ENCODE measurements at places on chromosomes 12 and 14.

GRCh38 chr14:70646705-70647104 lies 5.0 kb downstream of the TTC9 start:
- no peak for DNase-seq

- DNase-seq, result no peak
These were observed 250.5 kb upstream of the SOX5 start for GRCh38 chr12:24200010-24200409.

DNA sequence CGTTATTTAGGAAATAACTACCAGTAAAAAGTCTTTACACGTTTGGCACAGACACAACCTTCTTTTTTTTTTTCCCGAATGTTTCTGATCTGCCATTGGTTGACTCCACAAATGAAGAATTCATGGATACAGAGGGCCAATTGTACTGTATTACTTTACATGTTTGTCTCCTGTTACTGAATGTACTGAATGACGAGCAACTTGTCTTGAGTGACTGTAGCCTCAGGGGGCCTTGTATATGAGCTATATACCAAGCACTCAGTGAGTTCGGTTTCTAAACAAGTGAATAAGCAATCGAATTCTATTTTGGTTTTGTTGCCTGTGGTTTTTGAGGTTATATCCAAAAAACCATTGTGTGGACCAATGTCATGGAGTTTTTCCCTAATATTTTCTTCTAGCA lies 480.0 kb upstream of the SYT1 start:
- DNase-seq, result no peak

GRCh38 chr12:123743002-123743401 lies 19.1 kb upstream of the DNAH10 start:
- DNase-seq, result no peak

DNA sequence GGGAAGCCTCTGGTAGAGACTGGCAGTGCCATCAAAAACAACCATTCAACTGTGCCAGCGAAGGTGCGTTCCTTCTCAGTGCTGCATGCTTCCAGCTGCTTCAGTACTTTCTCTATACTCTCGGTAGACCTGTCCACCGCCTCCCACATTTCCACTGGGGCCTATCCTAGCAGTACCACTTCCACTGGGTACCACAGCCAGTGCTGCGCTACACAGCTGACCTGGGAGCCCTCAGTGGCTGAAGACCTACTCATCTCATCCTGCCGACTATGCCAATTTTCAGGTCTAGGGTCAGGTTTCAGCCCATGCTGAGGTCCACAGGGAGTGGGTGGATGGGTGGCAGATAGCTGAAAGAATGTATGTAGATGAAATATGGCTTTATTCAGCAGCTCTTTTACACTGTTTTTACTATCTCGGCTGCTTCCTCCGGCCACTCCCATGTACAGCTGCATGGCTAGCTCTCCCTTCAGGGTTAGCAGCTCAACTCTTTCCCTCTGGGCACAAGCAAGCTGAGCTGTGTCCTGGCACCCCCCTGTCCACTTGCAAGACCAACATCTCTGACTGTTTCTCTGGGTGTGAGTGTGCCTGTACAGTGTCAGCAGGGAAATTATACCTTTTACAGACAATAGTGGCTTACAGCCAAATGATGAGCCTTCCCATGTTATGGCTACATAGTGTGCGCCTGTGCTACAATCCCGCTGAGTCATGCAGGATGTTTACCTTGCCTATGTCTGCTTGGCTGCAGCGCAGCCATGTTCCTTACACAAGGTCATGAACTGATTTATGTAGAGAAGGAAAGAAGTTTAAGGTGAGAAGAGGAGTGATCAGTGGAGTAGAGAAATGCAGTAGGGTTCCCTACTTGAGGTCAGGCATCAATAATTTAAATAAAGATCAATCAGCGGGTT lies 125.7 kb upstream of the DDHD1 start:
- no peak for DNase-seq

GRCh38 chr14:74595006-74595735 lies 16.9 kb downstream of the LTBP2 start:
- no peak for DNase-seq

GRCh38 chr12:132660052-132660451 lies 27.1 kb downstream of the POLE start:
- DNase-seq, result no peak

GRCh38 chr12:83821967-83822366 lies 1090.6 kb downstream of the SLC6A15 start:
- no peak for DNase-seq

DNA sequence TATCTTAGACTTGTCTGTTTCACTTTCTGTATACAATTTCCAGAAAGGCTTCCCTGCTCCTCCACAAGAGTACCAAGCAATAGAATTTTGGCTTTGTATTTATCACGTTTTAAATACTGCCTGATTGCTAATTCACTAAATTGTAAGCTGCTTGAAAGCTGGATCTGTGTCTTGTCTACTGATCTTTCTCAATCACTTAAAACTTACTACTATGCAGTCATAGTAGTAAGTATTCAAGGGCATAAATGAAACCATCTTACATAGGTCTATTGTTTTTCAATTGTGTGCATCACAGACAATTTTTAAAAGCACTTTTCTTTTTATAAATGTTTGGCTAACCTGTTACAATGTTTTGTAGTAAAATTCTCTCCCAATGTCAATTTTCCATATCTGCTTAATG lies 1.2 kb upstream of the GLIPR1L2 start:
- DNase-seq, result no peak

DNA sequence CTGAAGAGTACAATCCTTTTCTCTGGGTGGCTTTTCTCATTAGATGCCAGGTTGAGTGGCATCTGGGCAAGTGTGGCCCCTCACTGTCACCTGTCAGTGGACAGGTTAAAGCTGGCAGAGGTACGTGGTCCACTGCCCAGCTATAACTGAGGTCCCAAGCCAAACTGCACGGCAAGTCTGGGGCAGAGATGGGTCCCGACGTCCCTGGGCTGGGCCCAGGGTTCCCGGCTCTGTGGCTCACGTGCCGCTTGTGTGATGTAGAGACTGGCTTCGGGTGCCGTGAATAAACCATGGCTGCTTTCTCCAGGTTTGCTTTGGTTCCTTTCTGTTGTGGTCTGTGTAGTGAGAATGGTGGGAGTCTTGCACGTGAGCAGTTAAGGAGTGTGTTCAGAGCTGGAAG lies 77.7 kb downstream of the WDR20 start:
- DNase-seq, result no peak

- DNase-seq, result no peak
These were observed 122.9 kb upstream of the ATP2B1 start for GRCh38 chr12:89831310-89832095.

- no peak for DNase-seq
These were observed 17.8 kb upstream of the RPS6KA5 start for GRCh38 chr14:91078095-91078737.

GRCh38 chr14:54654605-54655004 lies 87.7 kb downstream of the SAMD4A start:
- DNase-seq, result no peak

DNA sequence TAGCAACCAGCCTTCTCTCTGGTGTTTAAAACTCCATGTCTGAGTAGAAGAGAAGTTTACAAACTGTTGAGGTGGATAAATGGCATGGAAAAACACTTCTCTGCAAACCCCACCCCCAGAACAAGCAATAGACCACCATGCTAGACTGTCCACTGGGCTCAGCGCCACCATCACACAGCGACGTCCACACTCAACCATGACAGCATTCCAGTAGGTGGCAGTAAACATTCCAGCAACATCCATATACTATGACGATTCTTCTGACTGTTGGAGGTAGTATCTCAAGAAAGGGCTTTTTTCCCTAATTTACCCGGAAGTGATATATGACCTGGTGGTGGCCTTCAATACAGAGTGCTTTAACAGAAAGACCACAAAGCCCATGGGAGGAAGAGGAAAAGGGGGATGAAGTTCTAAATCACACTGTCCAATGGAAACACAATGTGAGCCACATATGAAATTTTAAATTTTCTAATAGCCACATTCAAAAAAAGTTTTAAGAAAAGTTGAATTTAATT lies 152.2 kb downstream of the SLC15A4 start:
- DNase-seq, result no peak

GRCh38 chr14:91875525-91876286 lies 8.4 kb upstream of the TC2N start:
- DNase-seq, result no peak

DNA sequence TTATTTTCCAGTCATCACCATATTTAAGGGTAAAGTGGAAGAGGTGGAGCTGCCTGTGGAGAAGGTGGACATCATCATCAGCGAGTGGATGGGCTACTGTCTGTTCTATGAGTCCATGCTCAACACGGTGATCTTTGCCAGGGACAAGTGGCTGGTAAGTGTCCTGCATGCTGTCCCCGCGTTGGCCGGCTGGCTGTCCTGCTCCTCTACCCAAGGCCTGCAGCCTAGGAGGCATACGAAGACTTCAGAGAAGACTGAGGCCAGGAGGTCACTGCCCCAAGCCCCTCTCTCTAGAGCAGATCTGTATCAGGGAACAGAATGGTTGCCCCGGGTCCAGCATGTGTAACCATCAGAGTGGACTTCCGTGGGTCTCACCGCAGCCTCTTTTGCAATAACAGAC lies 77.7 kb downstream of the PRMT8 start:
- no peak for DNase-seq

DNA sequence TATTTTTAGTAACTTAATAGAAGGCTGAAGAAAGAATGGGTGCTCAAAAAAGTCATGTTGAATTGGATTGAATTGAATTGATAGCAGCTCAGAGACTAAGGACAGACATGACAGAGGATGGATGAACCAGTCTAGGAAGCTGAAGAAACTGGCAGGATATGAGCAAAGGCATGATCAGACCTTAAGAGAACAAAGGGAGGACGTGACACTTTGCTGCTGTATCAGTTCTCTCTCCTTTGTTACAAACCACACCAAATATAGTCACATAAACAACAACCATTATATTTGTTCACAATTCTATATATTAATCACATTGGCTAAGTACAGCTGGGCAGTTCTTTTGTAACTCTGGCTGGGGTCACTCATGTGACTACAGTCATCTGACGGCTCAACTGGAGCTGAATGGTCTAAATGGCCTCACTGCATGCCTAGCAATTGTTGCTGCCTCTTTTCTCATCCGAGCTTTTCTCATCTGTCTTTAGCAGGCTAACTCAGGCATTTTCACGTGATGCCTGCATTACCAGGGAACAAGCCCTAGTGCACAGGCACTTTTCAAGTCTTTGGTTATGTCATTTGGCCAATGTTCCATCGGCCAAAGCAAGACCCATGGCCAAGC lies 355.0 kb downstream of the ETNK1 start:
- DNase-seq, result no peak

DNA sequence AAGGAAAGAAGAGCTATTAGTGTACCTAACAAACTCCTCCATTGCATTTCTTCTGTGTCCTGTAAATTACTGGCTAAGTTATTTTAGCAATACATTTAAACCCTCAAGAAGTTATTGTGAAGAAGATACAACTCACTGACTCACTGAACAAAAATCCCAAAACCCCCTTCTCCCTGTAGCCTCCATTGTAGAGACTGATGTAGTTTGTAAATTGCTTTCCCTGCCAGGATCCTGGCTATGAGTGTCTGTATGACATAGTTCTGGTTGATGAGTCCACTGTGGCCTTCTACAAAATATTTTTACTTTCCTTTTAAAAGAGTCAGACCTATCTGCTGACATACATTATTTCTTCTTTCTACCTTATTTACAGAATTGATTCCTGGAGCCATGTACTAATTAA lies 155.6 kb downstream of the SLC6A15 start:
- no peak for DNase-seq
